ENCODE measurements at places on chromosomes 7 and 10. TPM values are rescaled to one million over a fixed set of nuclear protein-coding genes. Genes with fewer than 3 reads are reported as not detected.
A peak's percentile ranks its signal among the peaks of the same experiment; 100 is the strongest.

DNA sequence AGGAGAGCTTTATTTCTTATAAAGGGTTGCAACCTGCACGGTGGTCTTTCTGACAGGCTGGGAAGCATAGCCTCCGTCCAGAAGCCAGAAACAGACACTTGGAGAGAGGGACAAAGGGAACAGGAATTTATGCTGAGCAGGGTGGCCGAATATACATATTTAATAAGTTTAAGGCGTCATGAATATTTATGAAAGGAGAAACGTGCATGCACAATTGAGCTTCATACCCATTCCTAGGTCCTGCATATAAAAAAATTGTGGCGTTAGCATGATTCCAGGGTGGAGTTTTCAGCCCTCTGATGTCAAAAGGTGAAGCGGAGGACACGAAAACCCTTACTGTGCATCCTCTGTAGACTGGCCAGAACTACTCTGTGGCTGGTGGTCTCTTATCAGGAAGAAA is 10.7 kb downstream of the CCDC126 start:
- H3K4me3 ChIP-seq, result no peak overlapping the region
- DNase-seq, result no peak
- no peaks in the 10 kb centered on the region for H3K4me1 ChIP-seq
- H3K27me3 ChIP-seq, result no peaks in the 10 kb centered on the region

- H3K27me3 ChIP-seq, result no peaks in the 10 kb centered on the region
- no peak for DNase-seq
- no peak overlapping the region for H3K4me3 ChIP-seq
- H3K36me3 ChIP-seq, result no peaks in the 10 kb centered on the region
- no peak overlapping the region for H3K27ac ChIP-seq
These were observed 88.8 kb upstream of the ITGB1 start for GRCh38 chr10:33046792-33047191.

DNA sequence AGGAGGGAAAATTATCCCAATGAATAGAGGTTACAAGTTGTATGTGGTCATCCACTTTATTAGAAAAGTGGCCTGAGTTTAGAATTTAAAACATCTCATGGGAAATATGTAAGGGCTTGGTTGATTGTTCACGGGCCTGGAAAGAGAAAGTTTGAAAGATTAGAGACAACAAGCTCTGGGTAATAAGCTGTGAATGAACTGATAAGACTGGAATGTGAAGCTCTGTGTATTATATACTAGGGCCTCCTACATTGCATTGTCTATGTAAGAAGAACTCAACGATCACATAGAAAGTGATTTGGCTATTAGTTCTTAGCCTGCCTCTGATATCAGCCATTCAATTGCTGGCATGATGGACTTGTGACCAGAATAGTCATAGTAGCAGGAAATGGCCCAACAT is 199.2 kb upstream of the MAGI2 start:
- peak overlapping the region; percentile 63 for H3K27ac ChIP-seq
- H3K27me3 ChIP-seq, result no peaks in the 10 kb centered on the region
- no peak overlapping the region for H3K4me3 ChIP-seq
- H3K4me1 ChIP-seq, result peaks cover 6% of the 10 kb centered on the region
- no peaks in the 10 kb centered on the region for H3K36me3 ChIP-seq

DNA sequence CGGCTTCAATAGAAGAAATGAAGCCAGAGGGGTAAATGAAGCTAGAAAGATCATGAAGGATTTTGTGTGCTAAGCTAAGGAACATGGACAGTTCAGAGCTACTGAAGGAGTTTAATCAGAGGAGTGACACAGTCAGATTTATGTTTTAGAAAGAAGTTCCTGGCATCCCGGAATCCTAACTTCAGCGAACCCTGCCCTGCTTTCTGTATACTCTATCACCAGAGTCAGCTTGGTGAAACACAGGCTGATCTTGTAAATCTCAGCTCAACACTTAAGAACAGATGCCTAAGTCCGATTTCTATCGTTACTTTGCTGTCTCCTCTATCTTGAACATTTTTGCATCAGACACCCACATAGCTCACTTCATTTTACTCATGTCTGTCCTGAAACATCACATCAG is 9.1 kb downstream of the AHR start:
- no peaks in the 10 kb centered on the region for H3K36me3 ChIP-seq
- no peak overlapping the region for H3K27ac ChIP-seq
- no peak for DNase-seq

DNA sequence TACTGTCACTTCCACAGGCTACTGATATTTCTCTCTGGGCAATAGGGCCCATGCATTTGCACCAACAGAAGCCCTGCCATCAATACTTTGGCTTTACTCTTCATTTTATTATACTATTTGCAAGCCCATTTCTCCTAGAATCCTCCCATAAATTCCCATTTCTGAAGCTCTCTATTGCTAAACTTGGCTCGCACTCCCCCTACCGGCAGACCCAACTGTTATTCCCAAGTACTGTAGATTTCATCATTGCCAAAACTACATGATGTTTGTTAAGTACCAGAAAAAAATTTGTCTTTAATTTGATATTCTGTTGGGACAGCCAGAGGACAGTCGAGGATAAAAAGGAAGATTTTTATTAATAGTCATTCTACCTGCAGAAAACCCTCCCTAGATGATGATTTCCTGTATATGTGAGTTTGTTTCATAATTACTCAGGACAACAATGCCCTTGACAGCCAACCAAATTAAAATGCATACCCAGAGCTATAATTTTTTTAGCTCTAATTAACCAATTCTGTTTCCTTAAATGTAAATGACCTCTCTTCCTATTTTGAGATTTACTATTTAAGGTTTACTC is 298.6 kb downstream of the REEP3 start:
- DNase-seq, result peak; percentile 86
- no peak overlapping the region for H3K4me3 ChIP-seq
- H3K27me3 ChIP-seq, result no peaks in the 10 kb centered on the region
- H3K36me3 ChIP-seq, result no peaks in the 10 kb centered on the region
- no peak overlapping the region for H3K27ac ChIP-seq
- no peaks in the 10 kb centered on the region for H3K4me1 ChIP-seq

DNA sequence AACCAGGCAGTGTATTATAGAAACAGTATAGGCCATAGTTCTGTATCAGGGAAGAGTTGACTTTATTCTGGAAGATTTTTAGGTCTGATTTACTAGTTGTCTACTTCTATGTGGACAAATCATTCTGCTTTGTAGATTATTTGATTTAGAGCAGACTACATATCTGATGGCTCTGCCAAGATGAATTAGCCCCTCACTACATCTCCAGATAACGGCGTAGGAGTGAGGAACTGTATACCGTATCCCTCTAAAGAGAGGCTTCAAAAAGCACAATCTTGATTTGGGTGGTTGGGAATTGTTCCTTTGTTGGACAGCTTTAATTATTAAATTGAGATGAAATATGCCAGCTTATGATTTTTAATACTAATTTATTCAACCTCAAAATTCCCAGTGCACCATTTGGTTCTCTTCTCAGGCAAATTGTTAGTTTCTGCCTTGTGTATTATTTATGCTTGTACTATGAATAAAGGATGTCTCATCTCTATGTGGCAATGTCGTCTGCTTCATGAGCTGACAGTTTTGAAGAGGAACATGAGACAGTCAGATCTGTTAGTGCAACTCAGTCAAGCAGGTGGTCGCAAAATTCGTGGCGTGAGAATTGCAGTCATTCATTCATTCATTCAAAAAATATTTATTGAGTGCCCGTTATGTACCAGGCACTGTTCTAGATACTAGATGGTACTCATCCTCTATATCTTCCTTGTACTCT is 422.8 kb downstream of the EXOC4 start:
- no peaks in the 10 kb centered on the region for H3K27me3 ChIP-seq
- H3K36me3 ChIP-seq, result no peaks in the 10 kb centered on the region
- H3K27ac ChIP-seq, result no peak overlapping the region
- no peak for DNase-seq

- DNase-seq, result peak; percentile 22
- H3K36me3 ChIP-seq, result no peaks in the 10 kb centered on the region
- H3K27ac ChIP-seq, result no peak overlapping the region
- peaks cover 18% of the 10 kb centered on the region for H3K4me1 ChIP-seq
- no peaks in the 10 kb centered on the region for H3K27me3 ChIP-seq
These were observed 28.1 kb upstream of the NPVF start for GRCh38 chr7:25256333-25256819.

DNA sequence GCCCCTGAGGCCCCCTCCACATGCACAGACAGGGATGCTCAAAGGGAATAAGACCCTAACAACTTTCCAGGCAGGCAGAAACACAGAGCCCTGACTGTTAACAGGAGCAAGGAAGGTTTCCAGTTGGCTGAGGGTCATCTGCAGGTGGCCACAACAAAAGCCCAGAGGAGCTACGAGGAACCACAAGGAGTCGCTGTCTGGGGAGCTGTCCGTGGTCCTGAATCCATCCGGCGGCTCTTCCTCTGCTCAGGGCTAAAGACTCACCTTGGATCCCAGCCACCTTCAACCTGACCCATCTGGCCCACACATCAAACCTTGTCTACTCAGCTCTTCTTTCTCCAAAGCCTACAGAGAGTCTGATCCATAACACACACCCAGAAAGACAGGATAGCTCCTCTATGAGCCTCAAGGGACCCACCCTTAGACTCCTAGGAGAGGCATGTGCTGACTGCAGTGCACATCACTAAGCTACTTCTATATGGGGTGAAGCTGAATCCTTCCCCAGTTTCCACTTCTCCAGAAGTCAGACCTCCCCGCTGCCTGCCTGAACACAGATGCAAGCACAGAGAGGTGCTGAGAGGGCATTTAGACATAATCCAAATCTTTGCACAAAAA is 104.0 kb downstream of the SLIT1 start:
- no peaks in the 10 kb centered on the region for H3K4me1 ChIP-seq
- peaks cover 2% of the 10 kb centered on the region for H3K27me3 ChIP-seq
- peak; percentile 86 for DNase-seq
- no peaks in the 10 kb centered on the region for H3K36me3 ChIP-seq
- no peak overlapping the region for H3K27ac ChIP-seq

DNA sequence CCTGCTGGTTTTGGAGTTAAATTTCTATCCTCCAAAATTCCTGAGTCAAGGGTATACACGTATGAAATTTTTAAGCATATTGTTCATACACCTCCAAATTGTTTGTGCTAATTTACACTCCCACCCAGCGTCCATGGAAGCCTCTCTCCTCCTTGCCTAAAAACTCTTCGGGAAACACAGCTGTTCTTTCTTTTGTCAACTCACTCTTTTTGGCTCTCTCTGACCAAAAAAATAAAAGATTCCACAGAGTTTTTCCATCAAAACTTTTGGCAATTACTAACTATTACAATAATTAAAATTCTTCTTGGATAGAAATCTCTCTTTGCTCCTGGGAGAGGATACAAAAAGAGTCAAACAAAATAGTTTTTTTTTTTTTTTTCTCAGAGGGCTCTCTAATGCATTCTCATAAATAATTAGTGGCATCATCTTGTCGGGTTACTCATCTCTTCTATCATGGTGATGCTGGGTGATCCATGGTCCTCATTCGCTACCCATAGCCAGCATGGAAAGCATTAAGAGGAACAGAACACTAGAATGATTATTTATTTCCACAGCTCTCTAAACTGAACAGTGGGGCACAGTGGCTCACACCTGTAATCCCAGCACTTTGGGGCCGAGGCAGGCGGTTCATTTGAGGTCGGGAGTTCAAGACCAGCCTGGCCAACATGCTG is 310.7 kb downstream of the SFMBT2 start:
- H3K27ac ChIP-seq, result no peak overlapping the region
- H3K4me1 ChIP-seq, result no peaks in the 10 kb centered on the region
- no peak overlapping the region for H3K4me3 ChIP-seq
- DNase-seq, result no peak
- H3K36me3 ChIP-seq, result no peaks in the 10 kb centered on the region

DNA sequence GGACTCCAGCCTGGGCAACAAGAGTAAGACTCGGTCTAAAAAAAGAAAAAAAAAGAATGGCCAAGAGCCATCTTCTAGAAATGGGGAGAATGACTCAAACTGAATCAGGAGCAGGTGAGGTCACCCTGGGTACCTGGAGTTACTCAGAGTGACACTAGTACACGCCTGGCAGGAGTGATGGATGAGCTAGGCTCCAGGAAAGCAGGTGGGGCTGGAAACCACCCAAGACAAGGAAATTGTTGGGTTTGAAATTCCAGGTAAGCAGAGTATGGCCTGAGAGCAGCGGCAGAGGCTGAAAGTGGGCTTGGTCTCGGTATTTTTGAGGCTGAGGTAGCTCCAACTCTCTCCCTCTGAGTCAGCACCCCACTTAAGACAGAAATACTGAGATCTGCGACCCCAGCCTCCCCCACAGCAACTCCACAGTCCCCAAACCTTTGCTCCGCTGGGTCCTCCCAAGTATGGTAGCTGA is 18.5 kb downstream of the DDIT4 start:
- H3K27ac ChIP-seq, result no peak overlapping the region
- no peaks in the 10 kb centered on the region for H3K4me1 ChIP-seq
- H3K27me3 ChIP-seq, result no peaks in the 10 kb centered on the region
- DNase-seq, result no peak

DNA sequence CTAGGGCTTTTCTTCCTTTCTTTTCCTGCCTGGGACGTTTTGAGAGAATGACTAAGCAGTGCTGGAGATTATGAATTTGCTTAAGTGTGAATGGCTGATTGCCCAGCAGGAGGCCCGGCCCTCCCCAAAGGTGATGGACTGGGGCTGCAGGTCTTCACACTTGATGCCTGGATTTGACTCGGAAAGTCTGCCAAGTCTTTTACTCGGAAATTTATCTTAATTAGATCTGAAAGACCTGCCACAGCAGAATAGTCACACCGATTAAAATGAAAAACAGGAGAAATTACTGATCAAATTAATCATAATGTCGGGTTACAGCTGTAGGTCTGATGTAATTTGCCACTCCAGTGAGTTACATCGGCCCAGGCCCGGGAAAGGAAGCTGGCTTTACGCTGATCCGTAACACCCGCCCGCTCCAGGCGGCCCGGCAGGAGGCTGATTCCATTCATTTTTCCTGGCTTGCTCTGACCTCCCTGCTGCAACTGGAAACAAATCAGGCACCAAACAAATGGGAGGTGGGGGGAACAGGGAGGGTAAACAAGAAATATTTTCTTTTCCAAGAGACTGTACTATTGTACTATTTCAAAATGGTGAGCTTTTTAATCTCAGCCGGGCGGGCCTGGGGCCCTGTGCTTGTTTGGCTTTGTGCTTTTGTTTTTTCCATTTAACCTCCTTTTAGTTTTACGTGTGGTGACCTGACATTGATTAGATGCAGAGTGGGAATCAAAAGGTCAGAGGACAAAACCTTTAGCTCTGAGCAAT is 212.4 kb upstream of the YAE1 start:
- H3K36me3 ChIP-seq, result no peaks in the 10 kb centered on the region
- peak overlapping the region; percentile 4 for H3K27ac ChIP-seq
- H3K4me3 ChIP-seq, result no peak overlapping the region
- peaks cover 12% of the 10 kb centered on the region for H3K4me1 ChIP-seq
- H3K27me3 ChIP-seq, result no peaks in the 10 kb centered on the region

- H3K27ac ChIP-seq, result no peak overlapping the region
- H3K36me3 ChIP-seq, result no peaks in the 10 kb centered on the region
- no peak overlapping the region for H3K4me3 ChIP-seq
- H3K4me1 ChIP-seq, result no peaks in the 10 kb centered on the region
- H3K27me3 ChIP-seq, result no peaks in the 10 kb centered on the region
- DNase-seq, result no peak
These were observed 169.6 kb upstream of the FAM171A1 start for GRCh38 chr10:15540727-15541126.

GRCh38 chr10:68096913-68097516 is 12.3 kb upstream of the MYPN start:
- H3K27me3 ChIP-seq, result no peaks in the 10 kb centered on the region
- no peaks in the 10 kb centered on the region for H3K36me3 ChIP-seq
- H3K4me1 ChIP-seq, result no peaks in the 10 kb centered on the region
- H3K4me3 ChIP-seq, result no peak overlapping the region

OR9A2 gene
- total RNA-seq, result 0.60 TPM

RTKN2 gene
- 1.2 TPM for total RNA-seq

PIP gene
- not detected for total RNA-seq

GBX1 gene
- total RNA-seq, result 1.6 TPM

SVOPL gene
- 2.3 TPM for total RNA-seq

BEND7 gene
- total RNA-seq, result 10.7 TPM

EPDR1 gene
- total RNA-seq, result 78.6 TPM

HHEX gene
- total RNA-seq, result 0.32 TPM

CFAP46 gene
- total RNA-seq, result 3.0 TPM
